ENCODE measurements at places on chromosomes 4 and X.

GRCh38 chrX:6983207-6983955 lies 164.1 kb upstream of the STS start:
- no peak for DNase-seq

- no peak for DNase-seq
These were observed 801.0 kb upstream of the IGFBP7 start for GRCh38 chr4:57911203-57911602.

GRCh38 chrX:150845091-150845490 lies 53.4 kb downstream of the CD99L2 start:
- no peak for DNase-seq

- DNase-seq, result no peak
These were observed 57.9 kb downstream of the CFAP299 start for GRCh38 chr4:80393246-80393969.

- DNase-seq, result no peak
These were observed 1153.4 kb upstream of the AGA start for GRCh38 chr4:178595500-178596138.

DNA sequence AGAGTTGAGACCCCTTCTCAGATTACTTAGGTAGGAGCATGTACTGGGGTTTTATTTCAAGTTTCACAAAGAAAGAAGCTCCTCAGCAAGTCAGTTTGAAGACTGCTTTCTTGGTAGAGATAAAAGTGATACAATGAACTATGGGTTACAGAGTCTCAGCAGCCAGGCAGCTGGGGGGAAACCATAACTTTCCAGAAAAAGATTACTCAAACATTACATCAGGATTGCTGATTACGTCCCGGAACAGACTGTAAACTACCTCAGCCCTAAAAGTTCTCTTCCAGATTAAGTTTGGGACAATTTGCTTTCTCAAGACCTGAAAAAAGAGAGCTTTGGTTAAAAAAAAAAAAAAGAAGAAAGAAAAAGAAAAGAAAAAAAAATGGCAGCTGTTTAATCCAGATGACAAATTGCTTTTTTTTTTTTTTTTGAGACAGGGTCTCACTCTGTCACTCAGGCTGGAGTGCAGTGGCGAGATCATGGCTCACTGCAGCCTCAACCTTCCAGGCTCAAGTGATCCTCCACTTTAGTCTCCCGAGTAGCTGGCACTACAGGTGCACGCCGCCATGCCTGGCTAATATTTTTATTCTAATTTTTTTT lies 16.6 kb downstream of the SAT1 start:
- DNase-seq, result no peak

DNA sequence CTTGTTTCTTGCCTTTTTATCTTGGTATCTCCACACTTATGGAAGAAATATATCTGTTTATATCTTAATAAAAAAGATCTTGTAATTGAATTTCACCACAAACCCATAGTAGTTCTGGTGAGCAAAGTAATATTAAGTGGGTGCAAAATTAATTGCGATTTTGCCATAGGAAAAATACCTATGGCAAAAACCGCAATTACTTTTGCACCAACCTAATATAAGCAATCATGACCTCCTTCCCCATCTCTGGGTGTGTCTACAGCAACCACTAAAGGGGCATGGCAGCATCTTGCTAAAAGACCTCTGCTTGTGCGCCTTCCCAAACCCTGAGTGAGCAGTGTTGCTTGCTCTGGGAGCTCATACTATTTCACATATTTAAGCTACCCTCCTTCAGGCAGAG lies 124.2 kb upstream of the GUCY1A1 start:
- DNase-seq, result no peak

DNA sequence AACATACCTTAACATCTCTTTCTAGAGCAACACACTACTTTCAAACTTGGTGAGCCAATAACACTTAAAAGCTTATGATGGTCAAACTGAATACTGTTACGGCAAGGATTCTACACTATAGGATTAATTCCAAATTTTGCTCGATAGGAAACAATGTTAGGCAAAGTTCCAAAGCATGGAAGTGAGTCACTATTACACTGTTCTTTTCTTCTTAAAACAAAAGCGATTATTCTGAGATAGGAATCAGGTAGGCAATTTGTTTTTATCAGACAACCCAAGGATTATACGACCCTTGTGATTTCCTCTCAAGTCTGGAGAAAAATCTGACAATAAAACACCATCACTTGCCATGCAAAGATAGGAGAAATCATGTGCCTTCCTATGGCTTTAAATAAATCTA lies 81.5 kb downstream of the HUWE1 start:
- DNase-seq, result no peak

DNA sequence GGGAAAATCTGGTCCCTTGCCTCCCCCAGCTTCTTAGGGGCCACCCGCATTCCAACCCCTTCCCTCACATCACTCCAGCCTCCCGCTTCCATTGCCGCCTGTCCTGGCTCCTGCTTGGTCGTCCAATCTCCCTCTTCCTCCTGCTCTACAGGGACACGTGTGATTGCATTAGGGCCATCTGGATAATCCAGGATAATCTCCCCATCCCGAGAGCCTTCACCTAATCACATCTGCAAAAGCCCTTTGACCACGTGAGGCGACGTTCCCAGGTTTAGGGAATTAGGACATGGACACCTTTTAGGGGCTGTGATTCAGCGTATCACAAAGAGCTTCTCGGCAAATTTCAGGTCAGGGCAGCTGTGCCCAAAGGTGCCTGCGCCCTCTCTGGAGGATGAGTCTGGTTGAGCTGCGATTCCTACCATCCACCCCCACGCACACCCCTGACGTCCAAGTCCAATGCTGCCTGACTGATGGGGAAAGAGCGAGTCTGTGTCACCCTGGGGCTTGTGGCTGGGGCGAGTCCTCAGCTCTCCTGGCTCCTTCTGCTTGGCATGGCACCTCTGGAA lies 104.6 kb downstream of the PSAPL1 start:
- no peak for DNase-seq

DNA sequence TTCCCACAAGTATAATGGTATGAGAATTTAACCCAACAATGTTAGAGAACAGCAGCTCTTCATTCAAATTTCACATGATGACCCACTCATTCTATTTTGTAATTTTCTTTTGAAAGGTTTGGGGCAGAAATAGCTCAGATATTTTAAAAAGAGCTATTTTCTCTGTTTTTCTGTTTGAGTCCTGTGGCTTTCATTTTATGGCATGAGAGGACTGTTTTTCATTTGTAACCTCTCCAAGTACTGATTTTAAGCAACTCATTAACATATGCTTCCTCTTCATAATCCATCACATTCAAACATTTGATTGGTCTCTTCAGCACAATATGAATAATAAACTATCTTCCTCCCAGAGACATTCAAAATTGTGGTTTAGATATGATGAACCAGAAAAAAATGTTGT lies 129.0 kb upstream of the TEX13A start:
- DNase-seq, result no peak

DNA sequence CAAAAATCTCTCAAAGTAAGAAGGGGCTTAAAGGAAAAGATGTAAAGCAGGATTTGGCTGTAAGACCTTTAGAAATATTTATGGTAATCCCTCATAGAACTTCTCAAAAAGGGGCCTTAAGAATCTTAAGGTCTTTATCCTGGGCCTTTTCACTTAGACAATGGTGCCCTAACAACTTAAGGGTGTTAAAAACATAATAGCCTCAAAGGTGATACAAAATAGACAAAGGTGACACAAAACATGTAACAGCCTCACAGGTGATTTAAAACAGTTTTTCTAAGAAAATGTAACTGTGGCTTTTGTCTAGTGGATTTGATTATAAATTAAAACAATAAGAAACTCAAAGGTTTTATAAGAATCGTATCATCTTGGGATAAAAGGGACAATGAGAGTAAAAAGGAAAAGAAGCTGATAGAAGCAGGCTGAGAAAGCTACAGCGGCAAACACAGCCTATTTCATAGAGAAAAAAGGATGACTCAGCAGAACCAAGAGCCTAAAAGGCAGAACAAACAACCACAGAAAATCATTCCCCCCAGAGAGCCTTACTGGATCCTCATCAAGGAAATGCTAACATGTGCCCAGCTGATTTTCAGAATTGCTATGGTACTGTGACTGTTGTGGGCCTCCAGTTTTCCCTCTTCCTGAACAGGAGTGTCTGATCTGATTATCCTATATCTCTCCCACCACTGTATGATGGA lies 164.3 kb downstream of the STPG2 start:
- no peak for DNase-seq

DNA sequence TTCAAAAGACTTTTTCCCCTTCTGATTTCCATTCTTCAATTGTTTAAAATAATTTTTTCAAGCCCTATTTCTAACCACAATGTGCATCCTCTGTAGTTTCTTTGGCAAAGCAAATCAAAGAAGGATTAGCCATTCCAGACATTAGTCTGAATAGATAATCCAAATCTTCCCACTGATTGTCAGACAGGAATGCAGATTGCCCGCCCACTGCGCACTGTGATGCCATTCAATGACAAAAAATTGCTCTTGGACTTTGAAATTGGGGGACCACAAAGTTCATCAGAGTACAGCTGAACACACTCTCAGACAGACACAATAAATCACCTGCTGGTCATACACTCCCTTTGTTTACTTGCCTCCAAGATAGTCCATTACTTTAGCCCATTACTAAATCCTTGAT lies 216.5 kb upstream of the DKK2 start:
- DNase-seq, result no peak

GRCh38 chrX:101290957-101291603 lies at the start of gene TAF7L:
Gene TAF7L, minus strand, starts transcription at chrX:101291334. Its CDS starts 3,791 bp downstream, at chrX:101287543.
- DNase-seq, result no peak

- DNase-seq, result no peak
These were observed 198.3 kb downstream of the CHIC2 start for GRCh38 chr4:53866055-53866454.

GRCh38 chrX:71378732-71379131 lies 12.6 kb downstream of the TAF1 start:
- DNase-seq, result no peak

DNA sequence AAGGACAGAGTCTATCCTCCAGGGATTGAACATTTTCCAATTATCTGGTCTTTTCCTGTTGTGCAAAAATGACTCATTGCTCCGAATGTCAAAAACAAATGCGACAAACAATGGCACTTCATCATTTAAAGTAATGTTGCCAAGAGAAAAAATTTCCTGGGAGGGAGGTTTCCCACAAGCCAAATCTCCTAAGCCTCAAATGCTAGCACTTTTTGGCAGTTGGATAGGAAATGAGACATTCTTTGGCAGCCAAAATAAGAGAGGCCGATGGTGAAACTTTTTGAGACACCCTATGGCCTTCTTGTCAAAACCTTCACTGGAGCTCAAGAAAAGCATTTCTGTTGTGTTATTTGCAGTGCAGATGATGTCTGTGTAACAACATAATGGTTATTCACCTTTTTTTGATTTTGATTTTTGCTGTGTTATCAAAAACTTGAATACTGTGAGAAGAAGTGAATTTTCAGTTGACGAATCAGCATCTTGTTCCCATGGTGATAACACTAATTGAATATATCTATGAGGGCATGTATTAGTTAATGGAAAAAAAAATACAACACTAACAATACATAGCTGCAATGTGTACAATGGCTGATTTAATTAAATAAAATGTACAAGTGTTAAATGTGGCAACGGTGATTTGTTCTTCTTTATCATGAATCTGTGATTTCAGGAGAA lies 333.8 kb downstream of the ANK2 start:
- no peak for DNase-seq

GRCh38 chr4:153257151-153257620 lies 52.9 kb downstream of the TRIM2 start:
- no peak for DNase-seq

DNA sequence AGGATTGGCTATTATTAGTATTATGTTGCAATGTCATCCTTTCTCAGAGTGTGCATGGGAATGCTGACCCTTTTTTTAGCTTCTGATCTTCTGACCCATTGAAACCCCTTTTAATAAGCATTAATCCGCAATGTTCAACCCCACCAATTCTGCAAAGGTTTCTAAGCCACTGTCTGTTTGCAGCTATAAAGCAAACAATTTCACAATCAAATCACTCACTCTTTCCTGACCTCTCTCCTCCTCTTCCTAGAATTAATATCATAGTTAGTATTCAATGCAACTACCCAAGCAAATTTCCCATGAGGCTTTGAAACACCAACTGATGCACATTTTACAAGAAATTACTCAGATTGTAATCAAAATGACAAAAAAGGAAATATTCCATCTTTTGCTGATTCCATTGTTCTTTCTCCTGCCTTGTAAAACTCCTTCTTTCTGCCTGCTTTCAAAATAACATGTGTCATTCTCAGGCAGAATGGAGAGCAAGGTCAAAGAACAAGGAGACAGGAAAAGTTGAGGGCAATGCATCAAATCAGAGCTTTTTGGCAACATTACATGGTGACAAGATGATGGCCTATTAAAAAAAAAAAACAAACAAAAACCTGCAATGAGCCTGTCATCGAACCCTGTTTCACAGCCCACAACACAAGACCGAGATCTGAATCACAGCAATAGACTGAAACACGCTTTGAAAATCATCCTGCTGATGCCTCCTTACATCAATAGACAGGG lies 253.2 kb upstream of the AR start:
- no peak for DNase-seq

- DNase-seq, result no peak
These were observed 21.1 kb downstream of the SCML1 start for GRCh38 chrX:17758382-17758781.

- DNase-seq, result no peak
These were observed 96.2 kb downstream of the UGT8 start for GRCh38 chr4:114694770-114695169.

- no peak for DNase-seq
These were observed 16.7 kb upstream of the FRAS1 start for GRCh38 chr4:78040431-78040830.

DNA sequence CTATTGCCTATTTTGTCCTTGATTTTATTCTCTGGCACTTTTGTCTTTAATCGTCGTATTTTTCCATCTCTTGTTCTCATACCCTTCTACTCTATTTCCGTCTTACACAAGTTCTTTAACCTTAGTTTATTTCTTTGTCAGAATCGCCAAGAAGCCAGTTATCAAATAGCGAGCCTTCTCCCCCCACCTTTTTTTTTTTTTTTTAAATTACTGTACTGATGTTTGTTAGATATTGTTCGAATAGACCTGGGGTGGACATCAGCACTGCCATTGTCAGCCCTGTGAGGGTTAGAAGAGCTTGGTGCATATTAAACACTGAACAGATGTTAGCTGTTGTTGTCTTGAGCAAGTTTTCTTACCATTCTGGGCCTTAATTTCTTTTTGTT lies 1.2 kb downstream of the SPCS3 start:
- no peak for DNase-seq

GRCh38 chr4:88803600-88804096 lies 106.0 kb upstream of the NAP1L5 start:
- DNase-seq, result no peak

DNA sequence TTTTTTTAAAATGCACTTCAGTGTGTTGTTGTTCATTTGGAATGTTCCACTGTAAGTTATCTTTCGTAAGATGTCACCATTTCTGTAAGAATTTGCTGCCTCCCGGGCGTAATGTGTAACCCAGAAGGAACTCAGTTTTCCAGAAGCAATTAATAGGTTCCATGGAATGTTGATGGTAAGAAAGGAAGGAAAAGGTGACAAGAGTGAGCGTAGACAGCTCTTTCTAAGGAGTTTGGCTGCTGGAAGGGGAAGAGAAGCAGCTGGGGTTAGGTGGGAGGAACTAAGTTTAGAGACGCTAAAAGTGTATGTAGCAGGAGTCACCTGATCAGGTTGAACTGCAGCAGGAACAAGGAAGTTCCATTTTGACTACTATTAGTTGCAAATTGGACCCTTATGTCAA lies 35.9 kb downstream of the PNMA5 start:
- DNase-seq, result no peak

All from NCI-H1436 treated with DMSO at 0.1 percent for 48 hours (cell line).